Putamen (tissue), 1 donor: ENCODE measurements at places on chromosomes 6 and 20.
A peak's percentile ranks its signal among the peaks of the same experiment; 100 is the strongest.

- DNase-seq: no peak
Observed at GRCh38 chr20:5720696-5721095, 29.5 kb upstream of the SHLD1 start.

GRCh38 chr20:40776466-40777457 lies 87.7 kb upstream of the MAFB start:
- DNase-seq: no peak

DNA sequence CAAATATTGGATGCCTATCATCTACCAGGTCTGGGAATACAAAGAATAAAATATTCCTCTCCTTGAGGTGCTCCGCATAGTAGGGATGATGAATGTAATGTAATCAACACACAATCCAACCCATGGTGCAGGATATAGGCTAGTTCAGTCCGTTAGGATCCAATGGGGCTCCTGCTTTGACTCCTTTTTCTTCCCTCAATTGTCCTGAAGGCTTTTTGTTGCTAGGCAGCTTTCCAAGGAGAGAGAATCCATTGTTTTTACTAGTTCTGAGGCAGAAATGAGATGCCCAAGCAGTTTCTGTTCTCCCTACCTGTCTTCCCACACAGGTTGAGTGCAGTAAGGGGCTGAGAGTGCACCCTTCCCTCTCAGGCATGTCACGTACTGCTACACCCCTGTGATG lies 12.1 kb downstream of the WRNIP1 start:
- DNase-seq: no peak

DNA sequence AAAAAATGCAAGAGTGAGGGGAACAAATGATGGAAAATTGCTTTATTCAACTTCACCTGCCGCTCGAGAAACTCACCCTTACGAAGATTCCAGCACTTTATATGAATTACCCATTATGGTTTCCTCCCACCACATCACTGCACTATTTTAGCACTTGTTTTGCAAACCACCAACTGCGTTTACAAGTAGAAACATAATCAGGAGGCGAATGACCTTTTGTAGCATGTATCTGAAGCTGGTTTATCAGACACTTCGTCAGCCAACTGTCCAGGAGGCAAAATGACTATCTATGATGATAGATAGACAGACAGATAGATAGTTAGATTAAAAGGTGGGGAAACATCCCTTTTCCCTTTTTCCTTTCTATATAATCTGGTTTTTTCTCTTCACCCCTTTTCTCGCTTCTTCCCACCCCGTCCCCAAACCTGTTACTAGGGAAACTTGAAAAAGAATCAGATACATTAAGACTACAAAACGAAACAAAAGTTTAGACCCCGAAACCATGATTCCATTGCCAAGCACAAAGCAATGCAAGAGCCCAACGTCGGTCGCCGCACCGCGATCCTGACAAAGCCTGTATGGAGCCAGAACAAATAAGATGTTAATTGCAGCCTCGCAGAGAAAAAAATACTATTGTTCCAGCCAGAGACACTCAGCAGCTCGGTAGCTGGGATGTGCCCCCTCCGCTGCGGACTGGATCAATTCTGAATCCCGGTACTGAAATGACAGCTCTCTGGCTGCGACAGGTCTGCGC lies 933 bp upstream of the ADGRB3 start:
- no peak for DNase-seq

DNA sequence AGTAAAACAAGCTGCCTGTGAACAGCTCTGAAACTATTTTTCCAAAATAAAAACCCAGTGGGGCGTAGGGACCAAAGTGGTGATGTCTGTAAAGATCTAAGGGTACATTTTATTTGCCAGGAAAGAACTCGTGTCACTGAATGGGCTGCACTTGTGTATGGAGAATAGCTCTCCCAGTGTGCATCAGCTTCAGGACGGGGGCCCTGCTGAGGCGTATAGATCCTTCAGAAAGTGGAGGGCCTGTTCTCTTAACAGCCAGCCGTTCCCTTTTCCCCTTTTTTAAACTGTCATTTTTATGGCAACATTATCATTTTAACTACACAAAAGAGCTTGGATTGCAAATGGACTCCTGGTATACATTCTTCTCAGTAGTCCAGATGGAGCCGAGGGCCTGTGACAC lies 137.3 kb downstream of the TMEM242 start:
- no peak for DNase-seq

- DNase-seq: no peak
Observed at GRCh38 chr20:63129991-63130657, 85.8 kb downstream of the YTHDF1 start.

DNA sequence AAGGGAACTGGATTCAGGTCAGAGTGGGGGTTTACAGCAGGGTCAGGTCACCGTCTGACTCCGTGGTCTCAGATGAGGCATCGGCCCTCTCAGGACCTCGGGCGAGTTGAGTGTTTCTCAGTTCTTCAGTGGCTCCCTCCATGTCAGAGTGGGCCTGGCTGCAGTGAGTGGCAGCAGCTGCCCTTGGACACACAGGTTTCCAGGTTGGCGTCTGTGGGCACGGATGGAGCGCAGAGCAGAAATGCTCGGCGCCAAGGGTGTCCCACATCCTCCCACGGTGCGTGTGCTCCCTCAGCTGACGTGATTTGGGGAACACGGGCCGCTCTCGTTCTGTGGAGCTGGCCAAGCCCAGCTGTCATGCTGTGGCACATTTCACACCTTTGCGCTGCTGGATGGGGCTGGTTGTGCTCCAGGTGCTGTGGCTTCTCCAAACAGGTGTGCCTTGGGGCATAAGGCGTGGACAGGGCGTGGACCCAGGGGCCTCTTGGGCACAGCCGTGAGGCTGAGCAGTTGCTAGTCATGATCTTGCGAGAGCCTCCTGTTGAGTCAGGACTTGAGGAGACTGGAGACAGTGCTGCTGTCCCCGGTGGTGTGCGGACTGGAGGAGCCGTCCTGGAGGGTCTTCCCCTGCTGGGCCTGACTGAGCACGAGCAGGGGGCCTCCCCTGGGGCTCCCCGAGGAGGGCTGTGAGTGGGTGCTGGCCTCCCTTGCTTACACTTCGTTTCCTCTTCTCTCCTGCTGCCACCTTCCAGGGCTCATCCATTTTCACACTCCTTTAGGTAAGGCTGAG lies 9.5 kb upstream of the DNAJC5 start:
- DNase-seq: no peak

DNA sequence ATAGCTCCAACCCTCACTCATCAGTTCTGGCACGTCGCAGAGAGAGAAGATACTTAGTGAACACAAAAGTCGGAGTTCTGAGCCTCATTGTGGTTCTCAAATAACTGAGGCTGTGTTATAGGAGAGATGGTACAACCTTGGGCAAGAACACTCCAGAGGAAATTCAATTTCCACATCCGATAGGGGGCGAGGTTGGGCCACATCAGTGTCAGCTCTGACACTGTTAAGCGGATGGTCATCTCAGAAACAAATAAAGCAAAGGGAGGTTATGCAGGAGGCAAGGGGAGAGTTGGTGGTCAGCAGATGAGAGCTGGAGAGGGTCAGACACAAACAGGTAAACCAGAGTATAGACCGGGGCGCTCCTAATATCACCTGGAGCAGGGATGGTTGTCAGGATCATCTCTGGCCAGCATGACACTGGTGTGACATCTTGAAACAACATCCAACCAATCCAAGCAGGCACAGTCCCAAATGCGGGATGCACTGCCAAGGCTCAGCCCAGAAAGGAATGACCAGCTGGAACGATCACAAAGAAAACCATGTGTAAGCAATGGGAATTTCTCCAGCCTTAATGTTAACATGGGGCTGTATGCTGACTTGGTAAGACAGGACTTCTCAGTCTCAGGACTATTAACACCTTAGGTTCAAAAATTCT lies 331.8 kb downstream of the HACE1 start:
- DNase-seq: peak; percentile 39

GRCh38 chr20:47549671-47550070 lies 48.0 kb downstream of the NCOA3 start:
- no peak for DNase-seq

GRCh38 chr6:125224231-125224861 lies 70.8 kb downstream of the TPD52L1 start:
- no peak for DNase-seq

GRCh38 chr6:128597004-128597403 lies 76.6 kb upstream of the PTPRK start:
- DNase-seq: no peak
